ENCODE measurements at places on chromosomes 12 and 14.
A peak's percentile ranks its signal among the peaks of the same experiment; 100 is the strongest.

- peak; percentile 46 for DNase-seq
These were observed 149.8 kb downstream of the TGFB3 start for GRCh38 chr14:75831952-75832351.

DNA sequence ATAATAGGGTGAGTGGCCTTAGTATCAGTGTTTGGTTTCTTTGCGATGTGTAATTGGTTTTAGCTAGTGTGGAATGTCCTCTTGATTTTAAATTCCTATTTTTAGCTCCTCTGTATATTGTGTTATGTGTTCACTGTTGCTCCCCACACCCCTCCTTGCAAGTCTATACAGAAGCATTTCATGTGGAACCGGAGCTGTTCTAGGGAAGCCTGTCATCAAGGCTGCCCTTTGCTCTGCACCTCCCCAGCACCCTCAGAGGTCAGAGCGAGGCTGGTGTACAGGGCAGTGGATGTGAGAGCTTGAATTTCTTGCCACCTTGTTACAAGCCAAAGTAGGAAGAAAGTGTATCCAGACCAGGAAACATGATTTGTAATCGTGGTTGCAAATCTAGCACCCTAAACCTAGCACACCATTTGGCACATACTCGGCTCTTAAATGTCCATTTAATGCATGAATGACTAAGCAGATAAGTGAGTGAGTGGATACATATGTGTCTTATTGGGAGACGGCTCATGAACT lies 376.8 kb downstream of the RGS6 start:
- DNase-seq: no peak

DNA sequence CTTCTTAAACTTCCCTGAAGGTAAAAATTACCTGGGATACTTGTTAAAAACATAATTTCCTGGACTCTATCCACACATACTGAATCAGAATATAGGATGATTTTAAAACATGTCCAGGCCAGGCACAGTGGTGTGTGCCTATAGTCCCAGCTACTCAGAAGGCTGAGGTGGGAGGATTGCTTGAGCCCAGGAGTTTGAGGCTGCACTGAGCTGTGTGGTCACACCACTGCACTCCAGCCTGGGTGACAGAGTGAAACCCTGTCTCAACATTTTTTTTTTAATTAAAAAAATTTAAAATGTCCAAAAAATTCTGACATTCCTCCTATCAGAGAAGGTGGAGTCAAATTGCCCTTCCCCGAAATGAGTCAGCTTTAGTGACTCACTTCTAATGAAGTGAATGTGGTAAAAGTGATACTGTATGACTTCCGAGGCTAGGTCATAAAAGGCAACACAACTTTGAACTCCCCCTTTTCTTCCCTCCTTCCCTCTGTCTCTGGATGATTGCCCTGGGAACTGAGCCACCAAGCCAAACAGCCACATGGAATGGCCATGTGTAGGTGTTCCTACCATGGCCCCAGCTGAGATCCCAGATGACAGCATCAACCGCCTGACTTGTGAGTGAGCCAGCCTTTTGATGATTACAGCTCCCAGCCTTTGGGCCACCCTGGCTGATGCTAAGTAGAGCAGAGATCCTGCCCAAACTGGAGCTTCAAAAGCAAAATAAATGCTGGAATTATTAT lies 36.3 kb downstream of the LIMA1 start:
- no peak for DNase-seq

- no peak for DNase-seq
These were observed 366.2 kb downstream of the PAWR start for GRCh38 chr12:79324571-79324970.

DNA sequence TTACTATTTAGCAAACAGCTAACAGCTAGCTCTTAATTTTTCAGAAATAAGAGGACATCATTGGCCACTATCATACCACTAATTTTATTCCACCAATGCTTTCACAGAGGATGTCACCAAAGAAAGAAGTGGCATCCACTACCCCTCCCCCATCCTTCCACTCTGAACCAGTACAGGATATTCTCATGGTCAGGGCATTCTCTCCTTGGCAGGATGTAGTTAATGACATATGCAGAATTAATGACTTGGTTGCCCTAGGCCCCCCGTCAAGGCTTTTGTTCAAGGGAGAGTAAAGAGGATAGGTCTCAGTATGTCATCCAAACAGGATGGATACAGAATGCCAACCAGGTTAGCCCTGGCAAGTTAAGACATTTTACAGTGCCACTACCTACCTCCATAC lies 18.9 kb upstream of the NUP107 start:
- no peak for DNase-seq

GRCh38 chr12:49236423-49236822 lies 28.5 kb upstream of the TUBA1C start:
- no peak for DNase-seq

DNA sequence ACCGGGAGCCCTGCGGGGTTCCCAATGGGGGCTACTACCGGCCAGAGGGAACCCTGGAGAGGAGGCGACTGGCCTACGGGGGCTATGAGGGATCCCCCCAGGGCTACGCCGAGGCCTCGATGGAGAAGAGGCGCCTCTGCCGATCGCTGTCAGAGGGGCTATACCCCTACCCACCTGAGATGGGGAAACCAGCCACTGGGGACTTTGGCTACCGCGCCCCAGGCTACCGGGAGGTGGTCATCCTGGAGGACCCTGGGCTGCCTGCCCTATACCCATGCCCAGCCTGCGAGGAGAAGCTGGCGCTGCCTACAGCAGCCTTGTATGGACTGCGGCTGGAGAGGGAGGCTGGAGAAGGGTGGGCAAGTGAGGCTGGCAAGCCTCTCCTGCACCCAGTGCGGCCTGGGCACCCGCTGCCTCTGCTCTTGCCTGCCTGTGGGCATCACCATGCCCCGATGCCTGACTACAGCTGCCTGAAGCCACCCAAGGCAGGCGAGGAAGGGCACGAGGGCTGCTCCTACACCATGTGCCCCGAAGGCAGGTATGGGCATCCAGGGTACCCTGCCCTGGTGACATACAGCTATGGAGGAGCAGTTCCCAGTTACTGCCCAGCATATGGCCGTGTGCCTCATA lies 9.7 kb downstream of the TNS2 start:
- no peak for DNase-seq

DNA sequence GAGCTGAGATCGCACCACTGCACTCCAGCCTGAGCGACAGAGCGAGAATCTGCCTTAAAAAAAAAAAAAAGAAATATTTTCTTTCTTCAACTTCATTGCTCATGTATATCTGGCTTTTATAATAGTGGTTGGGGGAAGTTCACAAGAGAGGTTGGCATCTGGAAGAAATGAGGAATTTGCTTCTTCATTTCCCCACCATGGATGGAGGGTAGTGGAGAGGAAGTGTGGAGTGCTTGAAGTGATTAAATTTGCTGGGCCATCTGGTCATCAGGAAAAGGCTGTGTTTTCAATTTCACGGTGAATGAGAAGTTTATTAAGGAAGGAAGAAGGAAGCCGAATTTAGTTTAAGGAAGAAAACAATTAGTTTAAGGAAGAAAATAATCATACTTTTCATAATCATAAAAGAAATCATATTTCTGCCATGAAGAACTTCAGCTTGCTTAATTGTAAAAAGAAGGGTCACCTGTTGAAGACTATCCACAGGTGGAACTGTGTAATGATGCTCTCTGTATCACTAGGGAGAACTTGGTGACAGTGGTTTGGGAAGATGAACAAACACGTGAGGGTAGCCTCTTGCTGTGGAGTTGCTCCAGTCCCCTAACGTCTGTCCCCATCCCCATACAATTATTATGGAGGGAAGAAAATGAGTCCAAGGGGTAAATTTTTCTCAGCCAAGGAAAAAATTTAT lies 197.3 kb upstream of the ARHGAP5 start:
- no peak for DNase-seq

DNA sequence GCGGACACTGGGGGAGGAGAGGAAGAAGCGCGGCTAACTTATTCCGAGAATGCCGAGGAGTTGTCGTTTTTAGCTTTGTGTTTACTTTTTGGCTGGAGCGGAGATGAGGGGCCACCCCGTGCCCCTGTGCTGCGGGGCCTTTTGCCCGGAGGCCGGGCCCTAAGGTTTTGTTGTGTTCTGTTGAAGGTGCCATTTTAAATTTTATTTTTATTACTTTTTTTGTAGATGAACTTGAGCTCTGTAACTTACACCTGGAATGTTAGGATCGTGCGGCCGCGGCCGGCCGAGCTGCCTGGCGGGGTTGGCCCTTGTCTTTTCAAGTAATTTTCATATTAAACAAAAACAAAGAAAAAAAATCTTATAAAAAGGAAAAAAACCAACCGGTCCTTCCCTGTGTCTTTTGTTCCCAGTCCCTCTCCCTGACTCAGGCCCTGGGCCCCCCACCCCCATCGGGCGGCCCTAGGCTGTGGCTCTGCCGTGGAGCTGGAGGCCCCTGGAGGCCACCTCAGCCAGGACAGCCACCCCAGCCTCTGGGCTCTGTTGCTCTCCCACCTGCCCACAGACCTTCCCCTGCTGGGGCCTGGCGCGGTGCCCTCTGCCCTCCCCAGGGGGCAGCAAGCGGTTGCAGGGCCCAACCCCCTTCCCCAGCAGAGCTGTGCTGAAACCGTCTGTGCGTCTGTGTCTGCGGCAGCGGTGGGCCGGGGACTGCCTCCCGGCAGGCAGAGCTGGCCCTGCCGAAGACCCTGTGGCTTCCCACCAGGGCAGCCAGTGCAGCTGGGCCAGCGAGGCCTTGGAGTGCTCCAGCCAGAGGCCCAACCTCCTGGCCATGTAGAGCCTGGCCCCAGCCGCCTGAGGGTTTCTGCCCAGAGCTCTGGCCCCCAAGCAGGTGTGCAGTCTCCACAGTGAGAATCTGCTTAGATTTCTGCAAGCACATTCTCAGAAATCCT lies 4.0 kb upstream of the CRIP2 start:
- no peak for DNase-seq

- no peak for DNase-seq
These were observed 28.8 kb upstream of the RAP1B start for GRCh38 chr12:68581926-68582325.

- peak; percentile 97 for DNase-seq
These were observed 269.7 kb downstream of the RAD51B start for GRCh38 chr14:68089146-68089731.

GRCh38 chr12:22518060-22518719 lies 26.2 kb downstream of the C2CD5 start:
- peak; percentile 95 for DNase-seq

GRCh38 chr14:104639885-104640548 lies 35.4 kb upstream of the TMEM179 start:
- DNase-seq: peak; percentile 32

DNA sequence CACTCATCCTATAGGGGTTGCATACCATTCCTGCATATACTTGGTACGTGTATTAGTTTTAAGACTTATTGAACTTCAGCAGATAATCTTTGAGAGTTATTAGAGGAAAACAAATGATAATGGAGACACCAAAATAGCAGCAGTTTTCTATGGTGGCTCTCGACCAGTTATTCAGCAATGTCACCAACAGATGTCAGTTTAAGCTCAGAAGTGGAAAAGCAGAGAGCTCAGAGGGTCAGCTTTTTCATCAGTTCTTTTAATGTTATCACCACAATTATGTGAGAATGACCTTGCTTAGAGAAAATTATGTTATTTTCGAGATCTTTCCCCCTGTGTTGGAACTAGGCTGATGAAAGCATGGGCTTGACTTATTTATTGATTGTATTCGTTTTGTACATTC lies 32.0 kb downstream of the PTPN11 start:
- DNase-seq: no peak

DNA sequence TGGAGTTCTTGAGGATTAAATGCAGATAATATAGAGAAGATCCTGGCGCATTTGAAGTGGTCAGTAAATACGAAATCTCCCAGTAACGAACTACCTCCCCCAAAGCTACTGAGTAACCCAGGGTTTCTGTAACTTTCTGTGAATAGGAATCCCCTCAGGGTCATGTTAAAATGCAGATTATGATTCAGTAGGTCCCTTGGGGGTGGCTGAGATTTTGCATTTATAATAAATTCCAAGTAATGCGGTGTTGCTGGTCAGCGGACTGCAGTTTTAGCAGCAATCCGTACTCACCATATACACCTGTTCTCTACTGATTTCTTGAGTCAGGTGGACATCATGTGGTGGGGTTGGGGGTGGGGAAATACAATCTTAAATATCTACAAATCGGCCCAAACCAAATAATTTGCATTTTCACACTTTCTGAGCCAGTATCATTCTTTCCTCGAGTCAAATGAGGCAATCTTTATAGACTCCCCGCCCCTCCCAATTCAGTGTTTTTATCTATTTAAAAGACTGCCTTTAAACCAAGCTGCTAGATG lies 868 bp downstream of the SPATA7 start:
- peak; percentile 29 for DNase-seq

- DNase-seq: no peak
These were observed 92.9 kb upstream of the TBX3 start for GRCh38 chr12:114776731-114777442.

GRCh38 chr12:30447061-30447750 lies 248.5 kb downstream of the IPO8 start:
- no peak for DNase-seq

- DNase-seq: no peak
These were observed 30.3 kb downstream of the SSH1 start for GRCh38 chr12:108826807-108827721.

- no peak for DNase-seq
These were observed 50.2 kb downstream of the ZFYVE26 start for GRCh38 chr14:67766035-67766680.

- no peak for DNase-seq
These were observed 5.9 kb downstream of the NEMP1 start for GRCh38 chr12:57072661-57073060.

- DNase-seq: no peak
These were observed 7.8 kb downstream of the BHLHE41 start for GRCh38 chr12:26116829-26117715.

- no peak for DNase-seq
These were observed 3.5 kb downstream of the DEGS2 start for GRCh38 chr14:100155756-100156616.

DNA sequence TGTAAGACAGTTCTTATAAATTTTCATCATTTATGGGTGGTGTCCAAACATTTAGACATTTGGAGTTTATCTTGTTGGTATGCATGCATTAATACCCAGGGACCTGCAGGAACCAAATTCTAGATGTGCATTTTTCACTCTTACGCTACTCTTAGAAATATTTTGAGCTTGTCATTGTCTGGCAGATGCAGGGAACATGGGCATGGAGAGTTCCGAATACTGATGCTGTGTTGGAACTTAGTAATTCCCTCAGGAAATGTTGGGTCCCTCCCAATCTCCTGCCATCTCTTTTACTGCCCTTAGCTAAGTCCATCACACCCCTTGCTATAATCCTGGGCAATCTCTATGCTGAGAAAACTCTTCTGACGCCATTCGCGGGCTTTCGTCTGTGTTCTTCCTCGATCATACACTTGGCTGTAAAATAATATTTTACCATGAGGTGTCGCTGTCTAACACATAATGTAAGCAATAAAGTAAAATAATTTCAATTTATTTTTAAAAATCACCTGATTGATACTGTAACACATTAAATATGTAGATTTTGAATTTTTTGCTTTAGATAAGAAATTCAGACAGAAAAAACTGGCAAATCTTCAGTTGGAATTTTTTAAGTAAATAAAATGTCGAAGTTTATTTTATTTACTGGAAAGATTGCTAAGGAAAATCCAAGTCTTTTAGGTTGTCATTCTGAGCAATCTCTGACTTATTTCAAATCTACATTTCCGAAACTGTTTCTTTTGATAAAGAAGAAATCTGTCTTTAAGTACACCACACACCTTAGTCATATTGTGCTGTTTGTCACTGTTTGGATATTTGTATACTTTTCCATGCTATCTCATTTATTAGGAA lies 304.1 kb upstream of the SSTR1 start:
- peak; percentile 40 for DNase-seq

- no peak for DNase-seq
These were observed 12.1 kb downstream of the MCRS1 start for GRCh38 chr12:49555631-49556390.
